ENCODE measurements at places on chromosomes 2 and 18. TPM values are rescaled to one million over a fixed set of nuclear protein-coding genes. Genes with fewer than 3 reads are reported as not detected.

Gene C2orf49
- total RNA-seq: 13.5 TPM

Gene STK17B
- 30.9 TPM for total RNA-seq

Gene GKN2
- 0.22 TPM for total RNA-seq

Gene HOXD13
- total RNA-seq: not detected

Gene DSG3
- under 0.01 TPM for total RNA-seq

Gene IL36RN
- under 0.01 TPM for total RNA-seq

Gene MYL12B
- 305 TPM for total RNA-seq

Gene PLB1
- 2.4 TPM for total RNA-seq

Gene ALPG
- not detected for total RNA-seq

Gene SPC25
- 7.6 TPM for total RNA-seq

Gene TEX44
- total RNA-seq: not detected

Gene FAP
- 272 TPM for total RNA-seq

Gene PRADC1
- 5.9 TPM for total RNA-seq

Gene TUBA3E
- total RNA-seq: not detected

Gene TMEM37
- total RNA-seq: 0.29 TPM

Gene EGR4
- not detected for total RNA-seq

Gene TPO
- total RNA-seq: not detected

Gene SLC11A1
- total RNA-seq: under 0.01 TPM

Gene UGT1A3
- not detected for total RNA-seq

Gene CCBE1
- total RNA-seq: 0.44 TPM

Gene RAB17
- total RNA-seq: 0.22 TPM

Gene UGT1A10
- total RNA-seq: 0.22 TPM

Gene DSG1
- not detected for total RNA-seq

Gene MITD1
- 19.0 TPM for total RNA-seq

Gene ARHGAP15
- not detected for total RNA-seq

Gene NYAP2
- not detected for total RNA-seq

Gene TAF1B
- 25.2 TPM for total RNA-seq

Gene RAB31
- 79.9 TPM for total RNA-seq

Gene KIF1A
- total RNA-seq: not detected

Gene TXNDC2
- 0.22 TPM for total RNA-seq

Gene AMER3
- total RNA-seq: not detected

Gene CXCR4
- 3.6 TPM for total RNA-seq

Gene SERPINB5
- total RNA-seq: 0.14 TPM

Gene IL36B
- not detected for total RNA-seq

Gene RAX
- total RNA-seq: not detected

Gene INHA
- total RNA-seq: 0.22 TPM
